ENCODE measurements at places on chromosomes 16 and 17.

DNA sequence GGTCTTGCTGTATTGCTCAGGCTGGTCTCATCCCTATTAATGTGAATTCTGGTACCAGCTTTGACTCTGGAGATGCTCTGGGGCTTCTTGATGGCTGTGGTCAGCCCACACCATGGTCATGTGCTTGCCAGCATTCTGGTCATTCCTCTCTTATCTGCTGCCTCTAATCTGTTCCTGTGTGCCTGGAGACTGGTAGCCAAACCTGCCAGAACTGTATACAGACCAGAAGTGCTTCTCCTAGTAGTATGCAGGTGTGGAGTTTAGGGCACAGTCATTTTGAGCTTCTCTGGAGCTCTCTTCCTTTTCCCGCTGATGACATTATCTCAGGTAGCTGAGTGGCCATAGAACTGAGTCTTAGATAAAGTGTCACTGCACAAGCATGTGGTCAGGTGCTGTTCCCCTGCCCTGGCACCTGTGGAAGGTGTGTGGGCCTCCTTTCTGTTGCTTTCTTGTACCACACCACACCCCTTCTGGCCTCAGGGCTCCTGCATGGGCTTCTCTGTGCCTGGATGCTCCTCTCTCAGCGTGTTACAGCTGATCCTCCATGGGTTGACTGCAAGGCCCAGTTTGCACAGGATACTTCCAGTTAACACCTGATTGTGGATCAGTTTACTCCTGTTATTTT lies 162.7 kb downstream of the SPECC1 start:
- ATAC-seq = no peak

- peak; percentile 64 for ATAC-seq
Measured at GRCh38 chr17:17206124-17206912, at the start of gene PLD6. Gene PLD6, minus strand, starts transcription at chr17:17206333. Its CDS starts 47 bp downstream, at chr17:17206286.

DNA sequence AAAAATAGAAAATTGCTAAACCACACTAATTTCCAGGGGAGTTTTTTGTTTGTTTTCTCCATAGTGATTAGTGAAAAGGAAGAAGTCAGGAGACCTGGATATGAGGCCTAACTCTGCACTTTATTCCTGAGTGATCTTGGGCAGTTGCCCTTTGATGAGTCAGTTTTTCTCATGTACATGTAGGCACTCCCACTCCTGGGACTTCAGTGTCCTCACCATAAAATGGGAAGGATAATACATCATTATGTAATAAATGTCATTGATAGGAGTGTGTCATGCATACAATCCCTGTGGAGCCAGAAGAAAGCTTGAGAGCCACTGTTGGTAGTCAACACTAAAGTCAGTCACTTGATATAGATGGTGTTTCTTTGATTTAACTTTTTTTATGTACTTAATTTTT lies 32.5 kb downstream of the WIPF2 start:
- ATAC-seq = peak; percentile 75

DNA sequence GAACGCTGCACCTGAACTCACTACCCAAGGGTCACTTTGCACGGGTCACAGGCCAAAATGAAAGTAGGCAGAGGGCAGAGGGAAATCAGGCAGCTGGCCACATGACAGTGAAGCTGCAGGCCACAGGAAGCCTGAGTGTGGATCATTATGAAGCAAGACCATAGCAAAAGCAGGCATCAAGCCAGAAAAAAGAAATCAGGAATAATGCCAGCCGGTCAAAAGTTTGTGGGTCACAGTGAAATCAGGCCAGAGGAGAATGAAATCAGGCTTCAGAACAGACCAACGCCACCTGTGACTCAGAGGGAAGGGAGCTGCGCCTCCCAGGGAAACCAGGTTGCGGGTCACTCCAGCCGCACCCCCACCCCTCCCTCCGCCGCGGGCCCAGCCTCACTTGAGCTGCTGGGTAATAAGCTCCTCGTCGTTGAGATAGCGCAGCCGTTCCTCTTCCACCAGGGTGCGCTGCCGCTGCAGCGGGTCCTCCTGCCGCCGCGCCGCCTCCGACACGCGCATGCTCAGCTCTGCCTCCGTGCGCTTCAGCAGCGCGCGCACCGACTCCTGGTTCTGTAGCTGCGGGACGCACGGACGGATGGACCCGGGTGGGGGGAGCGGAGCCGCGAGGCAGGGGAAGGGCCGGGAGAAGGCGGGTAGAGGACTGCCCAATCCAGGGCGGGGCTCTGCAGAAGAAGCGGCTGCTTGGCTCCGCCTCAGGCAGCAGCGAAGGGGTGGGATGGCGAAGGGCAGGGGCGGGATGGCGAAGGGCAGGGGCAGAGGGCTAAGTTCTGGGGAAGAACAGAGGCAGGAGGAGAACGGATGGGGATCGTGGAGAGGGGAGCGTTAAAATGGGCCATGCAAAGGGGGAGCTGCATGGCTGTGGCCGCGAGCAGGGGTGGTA lies 47.7 kb downstream of the SRCIN1 start:
- peak; percentile 92 for ATAC-seq

- no peak for ATAC-seq
Measured at GRCh38 chr17:41914358-41914766, 4.4 kb downstream of the ACLY start.

DNA sequence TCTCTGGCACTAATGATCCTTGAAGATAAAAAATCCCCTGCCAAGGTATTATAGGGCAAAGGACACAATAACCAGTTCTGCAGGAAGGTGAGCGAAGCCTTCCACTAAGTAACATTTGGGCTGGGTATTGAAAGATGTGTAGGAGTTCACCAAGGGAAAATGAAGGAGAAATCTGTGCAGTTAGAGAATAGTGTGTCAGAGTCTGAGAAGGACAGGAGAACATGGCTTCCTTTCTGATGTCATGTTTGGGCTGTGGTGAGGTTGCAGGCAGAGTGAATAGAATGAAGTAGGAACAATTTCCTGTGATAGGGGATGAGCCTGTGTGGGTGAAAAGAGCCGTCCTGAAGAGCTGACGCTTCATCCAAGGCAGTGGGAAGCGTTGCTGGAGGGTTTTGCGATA lies 24.1 kb upstream of the CIITA start:
- ATAC-seq = no peak

DNA sequence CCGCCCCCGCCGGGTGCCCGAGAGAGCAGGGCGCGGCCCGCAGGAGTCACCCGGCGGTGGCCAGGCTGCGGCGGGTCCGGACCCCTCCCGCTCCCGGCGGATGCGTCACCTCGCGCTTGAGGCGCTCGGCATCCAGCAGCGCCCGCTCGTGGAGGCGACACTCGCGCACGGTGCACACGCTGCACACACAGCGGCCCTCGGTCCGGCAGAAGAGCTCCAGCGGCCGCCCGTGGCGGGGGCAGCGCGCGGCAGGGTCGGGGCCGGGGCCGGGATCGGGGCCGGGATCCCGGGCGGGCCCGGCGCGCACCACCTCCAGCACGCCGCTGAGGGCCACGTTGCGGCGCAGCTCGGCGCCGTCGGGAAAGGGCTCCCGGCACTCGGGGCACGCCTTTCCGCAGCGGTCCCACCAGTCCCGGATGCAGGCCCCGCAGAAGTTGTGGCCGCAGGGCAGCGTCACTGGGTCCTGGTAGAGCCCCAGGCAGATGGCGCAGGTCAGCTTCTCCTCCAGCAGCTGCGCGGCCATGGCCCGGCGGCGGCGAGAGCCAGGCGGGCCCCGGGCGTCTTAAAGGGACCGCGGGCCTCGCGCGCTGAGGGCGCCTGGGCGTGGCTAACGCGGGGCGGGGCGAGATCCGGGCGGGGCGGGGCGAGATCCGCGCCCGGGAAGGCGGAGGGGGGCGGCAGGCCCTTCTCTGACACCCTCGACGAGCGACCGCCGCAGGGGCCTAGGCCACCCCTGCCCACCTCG lies at the start of gene TRIM65:
TRIM65 (minus strand) TSS at position 537 of the 745 bp plus-strand sequence; CDS start at position 523, 14 bp downstream.
- peak; percentile 91 for ATAC-seq

DNA sequence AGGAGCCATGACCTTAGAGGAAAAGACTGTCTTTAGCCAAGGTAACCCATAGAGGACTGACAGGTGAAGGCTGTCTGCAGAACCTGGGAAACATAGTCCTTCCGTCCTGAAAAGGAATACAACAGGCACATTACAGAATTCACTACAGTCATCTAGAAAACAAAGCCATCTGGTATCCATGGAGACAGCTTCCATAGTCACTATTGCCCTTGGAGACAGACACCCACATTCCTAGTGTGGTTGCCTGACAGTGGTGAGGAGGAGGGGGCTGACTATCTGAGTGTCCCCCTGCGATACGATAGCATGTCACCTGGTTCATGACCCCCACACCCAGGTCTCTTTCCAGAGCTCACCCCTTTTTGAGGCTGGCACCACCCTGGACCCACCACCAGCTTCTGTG lies 254.7 kb downstream of the CDH13 start:
- no peak for ATAC-seq

- no peak for ATAC-seq
Measured at GRCh38 chr16:87816507-87817100, 50.8 kb upstream of the KLHDC4 start.

GRCh38 chr17:15263680-15264079 lies 1.4 kb downstream of the PMP22 start:
- no peak for ATAC-seq

DNA sequence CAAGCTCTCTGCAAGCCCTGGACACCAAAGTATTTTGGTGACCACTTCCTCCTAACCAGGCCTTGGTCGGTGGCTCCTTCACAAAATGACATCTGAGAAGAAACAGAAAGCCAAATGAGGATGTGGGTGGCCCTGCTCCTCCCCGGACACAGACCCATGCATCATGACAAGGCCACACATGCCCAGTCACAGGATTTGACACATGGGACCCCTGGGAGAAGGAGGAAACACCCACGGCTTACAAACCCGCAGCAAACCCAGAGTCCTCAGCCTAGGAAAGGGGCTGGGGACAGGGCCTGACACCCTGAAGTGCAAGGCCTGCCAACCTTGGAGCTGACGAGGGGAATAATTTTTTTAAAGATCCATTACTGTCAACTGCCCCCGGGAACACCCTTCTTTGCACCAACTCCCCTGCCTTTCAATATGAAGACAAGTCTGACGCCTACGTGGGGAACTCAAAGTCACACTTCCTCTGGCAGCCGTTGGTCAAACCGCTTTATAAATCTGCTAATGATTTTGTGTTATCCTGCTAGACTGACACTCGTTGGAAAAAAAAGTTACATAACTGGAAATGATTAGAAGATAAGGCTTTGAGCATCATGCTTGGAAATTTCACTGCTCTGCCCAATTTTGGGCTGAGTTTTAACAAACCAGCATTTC lies 41.3 kb downstream of the GAS7 start:
- ATAC-seq = peak; percentile 70

DNA sequence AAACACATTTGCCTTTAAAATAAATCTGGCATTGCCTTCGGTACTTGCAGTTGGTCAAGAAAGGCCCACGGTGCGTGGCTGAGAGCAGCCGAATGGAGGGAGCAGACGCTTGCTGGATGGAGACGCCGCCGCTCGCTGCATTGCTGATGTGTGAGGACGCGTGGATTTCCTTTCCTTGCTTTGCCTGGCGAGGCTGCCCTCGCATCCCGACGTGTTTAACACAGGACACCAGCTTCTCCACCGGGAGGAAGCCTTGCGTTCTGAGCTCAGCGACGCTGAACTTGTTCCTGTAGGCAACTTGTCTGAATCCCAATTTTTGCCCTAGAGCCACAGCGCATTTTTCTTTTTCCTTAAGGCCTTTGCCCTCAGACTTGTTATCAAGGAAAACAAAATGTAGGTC lies 45.8 kb downstream of the COX4I1 start:
- no peak for ATAC-seq

- no peak for ATAC-seq
Measured at GRCh38 chr17:57568340-57568739, 176.8 kb downstream of the CCDC182 start.
